KBM-7 (cell line): ENCODE measurements at places on chromosomes 16 and 17.

DNA sequence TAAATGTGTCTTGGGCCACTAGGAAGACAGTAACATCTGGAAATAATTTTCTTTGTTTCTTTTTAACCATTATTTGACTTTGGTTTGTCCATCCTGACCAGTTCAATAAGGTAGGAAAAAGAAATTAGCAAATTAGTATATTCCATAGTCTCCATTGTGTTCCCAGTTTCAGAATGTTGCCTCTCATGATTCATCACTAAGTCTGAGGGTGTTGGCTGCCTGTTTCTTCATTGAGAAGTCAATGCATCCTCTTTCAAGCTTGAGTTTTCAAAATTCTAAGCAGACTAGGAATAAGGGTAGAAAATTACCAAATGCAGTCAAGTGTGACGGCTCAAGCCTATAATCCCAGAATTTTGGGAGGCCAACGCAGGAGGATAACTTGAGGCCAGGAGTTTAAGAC, 41.9 kb downstream of the ZFHX3 start:
- no peak for DNase-seq

- no peak for DNase-seq
Observed at GRCh38 chr17:71334048-71334751, 786.6 kb upstream of the SOX9 start.

- no peak for DNase-seq
Observed at GRCh38 chr17:27341041-27341471, 47.1 kb downstream of the WSB1 start.

- DNase-seq = no peak
Observed at GRCh38 chr17:52995147-52995546, 827.6 kb upstream of the KIF2B start.

DNA sequence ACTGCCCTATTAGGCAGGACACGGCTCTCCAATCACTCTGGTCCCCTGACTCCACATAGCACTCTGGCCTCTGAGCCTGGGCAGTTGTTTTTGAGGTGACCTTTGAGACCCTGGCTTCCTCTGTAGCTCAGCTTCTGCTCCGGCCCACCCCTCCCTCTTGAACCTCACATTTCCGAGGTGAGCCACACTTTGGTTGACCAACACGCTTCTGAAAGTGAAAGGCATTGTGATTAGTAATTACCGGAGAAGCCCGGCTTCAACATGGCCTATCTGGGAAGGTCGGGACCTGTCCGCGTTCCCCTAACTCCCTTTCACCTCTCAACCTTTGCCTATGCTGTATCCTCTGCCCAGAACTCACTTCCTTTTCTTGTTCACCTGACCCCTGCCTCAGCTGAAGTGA, 10.3 kb upstream of the ITGAX start:
- DNase-seq = no peak

DNA sequence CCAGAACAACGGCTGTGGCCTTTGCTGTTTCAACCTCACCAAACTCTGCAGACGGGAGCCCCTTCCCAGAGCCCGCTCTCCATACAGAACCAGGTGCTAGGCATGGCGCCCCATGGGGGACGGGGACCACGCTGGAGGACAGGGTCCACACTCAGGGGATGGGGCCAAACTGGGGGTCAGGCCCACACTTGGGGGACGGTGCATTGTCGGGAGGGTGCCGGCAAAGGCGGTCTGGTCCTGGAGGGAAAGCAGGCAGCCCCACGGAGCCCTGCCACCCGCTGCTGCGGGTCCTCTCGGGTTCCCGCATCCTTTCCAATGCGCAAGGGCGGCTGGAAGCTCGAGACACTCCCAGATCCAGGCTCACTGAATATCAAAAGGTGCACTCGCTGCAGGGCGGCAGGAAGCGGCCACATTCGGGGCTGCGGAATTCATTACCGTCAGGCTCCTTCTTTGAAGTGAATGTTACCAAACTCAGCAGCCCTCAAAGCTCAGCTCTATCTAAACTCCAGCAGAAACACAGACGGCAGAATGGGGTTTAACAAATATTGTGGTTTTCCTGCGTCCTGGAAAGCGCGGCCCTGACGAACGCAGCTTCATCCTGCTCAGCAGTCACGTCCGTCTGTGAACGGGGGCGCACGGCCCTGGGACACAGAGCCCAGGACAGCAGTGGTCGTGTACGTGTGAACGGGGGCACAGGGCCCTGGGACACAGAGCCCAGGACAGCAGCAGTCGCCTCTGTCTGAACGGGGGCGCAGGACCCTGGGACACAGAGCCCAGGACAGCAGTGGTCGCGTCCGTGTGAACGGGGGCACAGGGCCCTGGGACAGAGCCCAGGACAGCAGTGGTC, 41.3 kb downstream of the LMF1 start:
- no peak for DNase-seq

GRCh38 chr17:48597778-48598631, 4.4 kb upstream of the HOXB5 start:
- peak; percentile 62 for DNase-seq

DNA sequence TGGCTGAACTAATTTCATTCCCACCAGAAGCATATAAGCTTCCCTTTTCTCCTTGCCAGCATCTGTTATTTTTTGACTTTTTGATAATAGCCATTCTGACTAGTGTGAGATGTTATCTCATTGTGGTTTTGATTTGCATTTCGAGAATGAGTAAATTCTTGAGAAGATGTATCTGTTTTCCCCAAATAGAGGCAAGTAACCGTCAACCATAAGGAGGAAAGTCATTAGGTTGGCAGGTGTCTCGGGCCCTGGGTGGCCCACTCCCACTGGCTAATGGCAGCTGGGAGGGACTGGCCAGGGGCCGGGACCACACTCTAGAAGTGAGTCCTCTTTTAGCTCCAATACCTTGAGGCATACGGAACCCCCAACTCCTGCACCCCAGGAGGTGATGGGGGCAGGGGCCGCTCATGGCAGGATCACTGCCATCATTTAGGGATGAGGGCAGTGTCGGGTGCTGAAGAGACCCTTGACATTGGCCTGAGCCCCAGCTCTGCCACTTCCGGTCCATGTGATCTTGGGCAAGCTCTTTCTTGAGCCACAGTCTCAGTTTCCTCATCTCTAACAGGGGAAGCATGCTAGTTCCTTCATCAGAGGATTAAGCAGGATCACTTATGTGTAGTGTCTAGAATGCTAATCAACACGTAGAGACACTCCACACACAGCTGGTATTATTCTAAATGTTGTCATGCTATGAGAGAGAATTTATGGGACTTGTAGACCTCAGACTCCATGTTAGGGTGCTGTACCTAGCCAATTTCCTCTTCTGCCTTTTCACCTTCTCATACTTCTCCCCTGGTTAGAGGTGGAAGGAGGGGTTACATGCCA, 44.3 kb downstream of the RGS9 start:
- peak; percentile 84 for DNase-seq

DNA sequence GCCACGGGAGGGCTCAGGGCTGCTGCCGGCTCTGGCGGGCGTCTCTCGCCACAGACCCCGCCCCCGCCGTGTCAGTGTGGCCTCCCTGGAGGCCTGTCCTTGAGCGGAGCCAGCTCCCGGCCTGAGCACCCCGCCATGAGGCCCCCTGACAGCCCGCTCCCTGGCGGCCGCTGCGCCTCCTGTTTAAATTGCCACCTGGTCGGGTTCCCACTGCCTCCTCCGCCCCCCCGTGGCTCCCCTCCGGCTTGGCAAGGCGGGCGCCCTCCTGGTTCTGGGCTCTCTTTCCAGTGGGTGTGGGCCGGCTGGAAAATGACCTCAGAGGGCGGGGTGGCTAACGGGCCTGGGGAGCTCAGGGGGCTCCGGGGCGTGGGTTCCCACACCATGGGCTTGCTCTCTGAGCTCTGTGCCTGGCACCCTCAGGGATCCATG, 42.1 kb upstream of the SSTR5 start:
- no peak for DNase-seq

DNA sequence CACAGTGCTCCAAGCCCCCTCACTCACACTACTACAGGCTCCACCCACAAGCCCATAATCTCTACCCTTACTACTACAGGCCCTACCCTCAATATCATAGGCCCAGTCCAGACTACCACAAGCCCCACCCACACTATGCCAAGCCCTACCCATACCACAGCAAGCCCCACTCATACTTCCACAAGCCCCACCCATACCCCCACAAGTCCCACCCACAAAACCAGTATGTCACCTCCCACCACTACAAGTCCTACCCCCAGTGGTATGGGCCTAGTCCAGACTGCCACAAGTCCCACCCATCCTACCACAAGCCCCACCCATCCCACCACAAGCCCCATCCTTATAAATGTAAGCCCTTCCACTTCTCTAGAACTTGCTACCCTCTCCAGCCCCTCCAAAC, 13.8 kb downstream of the RIPOR1 start:
- DNase-seq = peak; percentile 91

GRCh38 chr17:61469474-61469873, 17.3 kb downstream of the TBX4 start:
- DNase-seq = no peak

GRCh38 chr17:2721603-2722002, 10.0 kb upstream of the CLUH start:
- DNase-seq = no peak

DNA sequence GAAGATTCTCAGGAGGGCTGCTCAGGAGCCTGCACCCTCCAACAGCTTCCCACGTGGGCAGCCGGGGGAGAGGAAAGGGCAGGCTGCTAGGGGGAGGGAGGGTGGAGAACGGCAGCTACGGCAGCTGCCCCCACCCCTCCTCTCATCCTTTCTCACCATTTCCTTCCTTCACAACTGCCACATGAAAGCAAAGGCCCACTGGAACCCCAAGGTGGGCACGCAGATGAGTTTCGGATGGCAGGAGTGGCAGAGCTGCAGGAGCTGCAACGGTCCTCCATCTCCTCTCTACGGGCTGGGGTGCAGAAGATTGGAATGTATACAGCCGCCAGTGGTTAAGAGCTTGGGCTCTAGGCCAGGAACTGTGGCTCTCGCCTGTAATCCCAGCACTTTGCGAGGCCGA, 77.7 kb downstream of the GAS7 start:
- no peak for DNase-seq

DNA sequence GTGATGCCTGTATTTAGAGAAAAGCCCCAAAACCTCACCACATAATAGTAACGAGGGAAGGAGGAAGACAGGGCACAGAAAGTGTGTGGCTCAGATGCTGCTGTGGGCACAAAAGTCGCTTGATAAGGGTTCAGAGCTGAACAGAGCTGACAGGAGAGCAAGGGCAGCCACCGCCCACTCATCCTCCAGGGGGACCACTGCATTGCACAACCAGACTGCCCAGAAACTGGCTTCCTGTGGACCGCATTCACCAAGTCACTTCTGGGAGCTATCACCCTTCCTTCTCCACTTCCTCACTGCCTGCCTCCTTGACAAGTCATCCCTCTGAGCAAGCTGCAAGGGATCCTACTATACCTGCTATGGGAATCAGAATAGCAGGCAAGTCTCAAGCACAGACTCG, 512.4 kb upstream of the CDH11 start:
- no peak for DNase-seq

DNA sequence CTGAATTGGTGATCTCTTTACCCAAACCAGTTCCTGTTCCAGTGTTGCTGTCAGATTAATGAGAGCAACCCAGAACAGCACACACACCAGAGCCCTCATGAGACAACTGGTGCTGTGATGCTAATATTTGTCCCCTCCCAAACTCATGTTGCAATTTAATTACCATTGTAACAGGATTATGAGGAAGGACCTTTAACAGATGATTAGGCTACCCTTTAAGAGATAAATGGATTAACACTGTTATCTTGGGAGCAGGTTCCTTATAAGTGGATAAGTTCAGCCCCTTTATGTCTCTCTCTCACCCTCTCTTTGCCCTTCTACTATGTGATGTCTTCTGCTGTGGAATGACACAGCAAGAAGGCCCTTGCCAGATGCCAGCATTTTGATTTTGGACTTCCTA, 1.1 kb upstream of the CCDC182 start:
- no peak for DNase-seq

GRCh38 chr17:71472809-71473789, 647.7 kb upstream of the SOX9 start:
- peak; percentile 51 for DNase-seq

GRCh38 chr17:67639979-67640378, 77.8 kb upstream of the NOL11 start:
- no peak for DNase-seq

GRCh38 chr16:10668322-10669045, 26.2 kb downstream of the TEKT5 start:
- DNase-seq = peak; percentile 19

DNA sequence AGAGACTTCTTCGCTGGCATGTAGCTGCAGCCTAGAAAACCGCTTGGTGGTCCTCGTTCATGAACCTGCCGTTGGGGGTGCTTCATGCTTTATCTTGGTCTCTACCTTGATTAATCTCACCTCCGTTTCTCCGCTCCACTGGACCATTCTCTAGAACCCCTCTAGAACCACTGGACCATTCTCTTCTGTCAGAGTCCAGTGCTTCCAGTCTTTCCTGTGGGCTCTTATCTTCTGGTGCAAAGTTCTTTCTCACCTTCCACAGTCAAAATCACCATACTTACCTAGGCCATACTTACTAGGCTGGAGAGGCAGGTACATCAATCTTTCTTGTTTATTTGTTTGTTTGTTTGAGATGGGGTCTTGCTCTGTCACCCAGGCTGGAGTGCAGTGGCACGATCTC, 71.4 kb downstream of the PITPNC1 start:
- no peak for DNase-seq

DNA sequence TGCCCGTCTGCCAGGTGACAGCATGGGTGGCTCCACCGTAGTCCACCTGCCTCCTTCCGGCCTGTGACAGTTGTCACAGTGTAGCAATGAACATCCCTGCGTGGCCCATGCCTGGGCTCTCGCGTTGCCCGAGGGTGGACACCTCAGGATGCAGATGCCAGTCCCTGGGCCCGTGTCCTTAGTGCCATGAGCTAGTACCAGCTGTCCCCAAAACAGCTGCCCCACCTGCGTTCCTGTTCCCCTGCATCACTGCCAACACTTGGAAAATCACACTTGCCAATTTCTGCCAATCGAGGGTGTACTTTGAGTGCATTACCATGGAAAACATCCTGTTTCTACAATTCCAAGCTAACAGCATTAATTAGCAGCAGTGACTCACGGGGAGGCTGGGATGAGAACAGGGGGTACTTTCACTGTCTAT, 9.0 kb upstream of the C16orf95 start:
- no peak for DNase-seq

GRCh38 chr17:65638221-65638975, 77.0 kb upstream of the AXIN2 start:
- no peak for DNase-seq

- no peak for DNase-seq
Observed at GRCh38 chr17:83123896-83124801, 44.7 kb downstream of the METRNL start.

DNA sequence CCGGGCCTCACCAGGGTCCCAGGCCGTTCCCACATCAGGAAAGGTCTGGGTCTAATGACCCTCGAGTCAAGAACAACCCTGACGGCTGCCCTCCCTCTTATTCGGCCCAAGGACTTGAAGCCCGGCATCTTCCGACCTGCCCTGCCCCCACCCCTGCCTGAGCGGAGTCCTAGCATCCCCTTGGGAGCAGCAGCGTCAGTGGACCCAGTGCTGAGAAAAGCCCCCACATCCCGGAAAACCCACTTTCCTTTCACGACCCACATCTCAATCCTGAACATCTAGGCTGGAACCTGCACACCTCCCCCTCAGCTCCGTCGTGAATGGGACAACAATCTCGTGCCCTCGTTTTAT, 769 bp downstream of the TMEM88 start:
- no peak for DNase-seq
